ENCODE measurements at places on chromosomes 3 and 15. TPM values are rescaled to one million over a fixed set of nuclear protein-coding genes. Genes with fewer than 3 reads are reported as not detected.

DNA sequence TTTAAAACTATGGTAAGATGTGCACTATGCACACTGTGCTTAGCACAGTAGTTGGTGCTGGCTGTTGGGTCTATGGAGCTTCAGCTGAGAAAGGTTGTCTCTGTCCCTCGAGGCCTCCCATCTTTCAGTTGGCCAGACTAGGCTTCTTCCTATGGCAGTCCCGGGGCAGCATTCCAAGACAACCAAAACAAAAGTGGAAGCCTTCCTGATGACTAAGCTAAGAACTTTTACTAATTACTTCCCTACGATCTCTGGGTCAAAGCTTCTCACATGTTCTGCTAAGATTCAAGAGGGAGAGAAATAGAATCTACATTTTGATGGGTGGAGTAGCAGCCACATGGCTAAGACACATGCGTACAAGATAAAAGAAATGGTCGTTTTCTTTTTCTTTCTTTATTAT, 342.8 kb downstream of the TUSC7 start:
- H3K36me3 ChIP-seq, result peaks cover 5% of the 10 kb centered on the region
- H3K4me1 ChIP-seq, result peaks cover 3% of the 10 kb centered on the region
- no peak for DNase-seq
- no peak overlapping the region for H3K4me3 ChIP-seq
- no peak overlapping the region for H3K27ac ChIP-seq

GRCh38 chr3:184315543-184315867, 1.1 kb downstream of the EIF4G1 start:
- no peak overlapping the region for H3K27ac ChIP-seq
- no peaks in the 10 kb centered on the region for H3K27me3 ChIP-seq
- H3K36me3 ChIP-seq, result peaks cover 24% of the 10 kb centered on the region
- peaks cover 8% of the 10 kb centered on the region for H3K4me1 ChIP-seq
- DNase-seq, result no peak

DNA sequence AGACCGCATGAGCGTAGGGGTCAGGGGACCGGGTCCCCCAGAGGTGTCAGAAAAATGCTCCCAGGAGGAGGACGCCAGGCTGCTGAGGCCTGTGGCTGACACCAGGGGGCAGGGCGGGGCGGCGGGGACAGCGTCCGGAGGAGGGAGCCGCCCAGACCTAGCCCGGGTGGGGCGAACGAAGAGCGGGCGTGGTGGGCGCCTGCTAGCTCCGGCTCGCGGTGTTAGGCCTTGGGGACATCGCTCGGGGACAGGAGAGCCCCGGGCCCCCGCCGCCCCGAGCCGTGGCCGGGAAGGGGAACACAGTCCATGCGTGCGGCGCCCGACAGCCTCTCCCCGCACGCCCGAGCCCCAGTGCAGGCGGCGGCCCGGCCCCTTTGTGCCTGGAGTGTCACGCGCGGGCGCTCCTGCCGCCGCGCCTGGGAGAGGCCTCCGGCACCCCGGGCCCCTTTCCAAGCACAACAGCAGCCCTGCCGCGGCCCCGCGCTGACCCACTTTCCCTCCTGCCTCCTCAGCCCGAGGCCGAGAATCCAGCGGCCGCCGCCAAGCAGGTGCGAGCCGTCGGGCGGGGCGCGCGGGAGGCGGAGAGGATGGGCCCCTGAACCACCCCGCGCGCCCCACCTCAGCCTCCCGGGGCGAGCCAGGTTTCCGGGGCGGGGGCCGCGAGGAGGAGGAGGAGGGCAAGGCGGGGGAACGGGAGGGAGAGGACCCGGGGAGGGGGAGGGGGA, 111.0 kb upstream of the KLF13 start:
- no peaks in the 10 kb centered on the region for H3K4me1 ChIP-seq
- H3K27me3 ChIP-seq, result no peaks in the 10 kb centered on the region
- H3K4me3 ChIP-seq, result peak overlapping the region; percentile 54
- DNase-seq, result peak; percentile 82
- no peak overlapping the region for H3K27ac ChIP-seq

DNA sequence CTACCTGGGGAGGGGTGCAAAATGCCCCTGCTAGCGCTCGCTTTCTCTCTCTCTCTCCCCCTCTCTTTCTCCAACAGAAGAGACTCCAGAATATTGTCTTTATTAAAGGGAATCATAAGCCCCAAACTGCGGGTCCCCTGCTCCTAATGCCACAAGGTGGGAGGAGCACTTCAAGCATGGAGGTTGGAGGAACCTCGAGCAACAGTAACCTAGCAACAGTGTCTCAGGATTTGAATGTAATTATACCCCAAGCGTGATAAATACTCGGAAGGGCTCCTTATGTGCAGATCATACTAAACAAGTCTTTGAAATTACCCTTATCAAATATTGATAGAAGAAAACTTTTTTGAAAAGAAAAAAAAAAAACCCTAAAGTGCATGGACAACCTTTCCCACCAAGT, 582.2 kb upstream of the PPP2R3A start:
- H3K27ac ChIP-seq, result no peak overlapping the region
- H3K4me1 ChIP-seq, result no peaks in the 10 kb centered on the region
- no peak overlapping the region for H3K4me3 ChIP-seq
- H3K27me3 ChIP-seq, result no peaks in the 10 kb centered on the region

DNA sequence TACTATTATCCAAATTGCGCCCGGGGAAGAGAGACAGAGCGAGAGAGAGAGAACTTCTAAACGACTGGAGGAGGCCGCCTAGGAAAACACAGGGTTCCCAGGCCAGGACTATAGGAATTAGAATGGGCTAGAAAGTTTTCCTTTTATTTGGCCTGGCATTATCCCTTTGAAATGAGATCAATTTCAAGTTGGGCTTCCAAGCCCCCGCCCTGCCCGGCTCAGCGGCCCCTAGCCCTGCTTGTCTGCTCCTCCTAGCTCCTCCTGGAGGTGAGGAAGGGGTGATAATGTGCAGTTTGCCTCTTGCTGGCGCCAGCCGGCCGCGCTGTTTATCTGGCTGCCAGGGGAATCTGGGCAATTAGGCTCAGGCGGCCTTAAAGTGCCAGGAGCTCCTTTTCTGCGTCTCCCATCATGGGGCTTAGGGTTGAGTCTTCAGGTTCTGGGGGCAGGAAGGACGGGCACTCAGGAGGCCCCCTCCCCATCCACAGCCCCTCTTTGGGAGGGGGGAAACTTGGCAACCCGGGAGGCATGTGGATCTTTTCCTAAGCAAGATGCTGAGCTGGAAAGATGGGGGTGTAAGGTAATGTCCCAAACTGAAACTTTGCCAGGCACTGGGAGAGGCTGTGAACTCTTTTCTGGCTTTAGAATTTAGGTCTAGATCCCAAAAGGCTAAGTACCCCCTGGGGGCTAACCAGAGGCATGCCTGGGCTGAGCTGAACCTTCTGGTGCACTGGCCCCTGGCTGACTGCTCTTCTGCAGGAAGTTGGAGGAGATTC, 5.5 kb downstream of the SMAD6 start:
- 0 out of 2 replicates have a peak, but pooled peaks cover 2% of the 10 kb centered on the region for H3K4me1 ChIP-seq
- H3K4me3 ChIP-seq, result peak overlapping the region; percentile 42
- peaks cover 14% of the 10 kb centered on the region for H3K27me3 ChIP-seq
- H3K36me3 ChIP-seq, result peaks cover 9% of the 10 kb centered on the region
- DNase-seq, result peak; percentile 86

- H3K27me3 ChIP-seq, result no peaks in the 10 kb centered on the region
- no peak for DNase-seq
- no peaks in the 10 kb centered on the region for H3K36me3 ChIP-seq
- H3K4me1 ChIP-seq, result no peaks in the 10 kb centered on the region
- H3K27ac ChIP-seq, result no peak overlapping the region
These were observed 99.8 kb downstream of the TRIM69 start for GRCh38 chr15:44836094-44836493.

DNA sequence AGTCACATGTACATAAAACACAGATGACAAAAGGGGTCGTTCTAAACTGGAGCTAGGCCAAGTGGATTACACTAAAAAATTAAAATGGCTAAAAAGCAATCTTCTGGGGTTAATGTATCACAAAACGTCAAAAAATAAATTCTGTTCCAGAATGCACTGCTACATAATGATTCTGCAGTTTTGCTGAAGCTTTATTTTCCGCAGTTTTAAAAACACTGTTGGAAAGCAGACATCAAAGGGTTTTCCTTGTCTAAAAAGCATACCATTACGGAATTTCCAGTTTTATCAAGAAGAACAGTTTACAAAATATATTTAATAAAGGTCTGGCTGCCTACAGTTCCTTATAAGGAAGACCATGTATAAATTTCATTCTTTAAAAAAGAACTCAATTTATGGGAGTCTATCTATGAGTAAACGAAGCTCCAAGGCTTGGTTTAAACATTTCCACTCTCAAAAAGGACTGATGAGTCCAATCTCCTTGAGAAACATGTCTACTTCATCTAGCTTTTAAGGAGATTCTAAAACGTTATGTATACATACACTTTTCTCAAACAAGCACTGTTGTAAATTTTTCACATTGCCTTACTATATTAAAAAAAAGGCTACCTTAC, 1.3 kb downstream of the DMXL2 start:
- peak overlapping the region; percentile 92 for H3K4me3 ChIP-seq
- H3K36me3 ChIP-seq, result no peaks in the 10 kb centered on the region
- H3K27me3 ChIP-seq, result peaks cover 2% of the 10 kb centered on the region

DNA sequence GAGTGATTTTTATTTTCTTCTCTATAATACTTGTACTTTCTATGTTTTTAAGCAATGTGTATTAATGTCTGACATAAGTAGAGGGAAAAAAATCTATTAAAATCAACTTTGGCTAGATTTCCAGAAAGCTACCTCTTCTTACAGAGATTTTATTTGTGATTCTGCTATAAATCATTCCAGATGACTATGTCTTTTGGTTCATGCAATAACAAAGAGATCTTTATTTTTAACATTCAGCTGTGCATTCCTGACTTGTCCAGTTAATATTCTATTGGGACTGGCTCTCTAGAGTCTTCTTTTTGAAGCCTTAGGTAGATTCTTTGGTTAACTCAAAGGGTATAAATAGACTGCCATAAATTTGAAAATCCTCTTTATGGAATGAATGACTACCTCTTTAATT, 74.3 kb upstream of the ARPP21 start:
- H3K4me1 ChIP-seq, result no peaks in the 10 kb centered on the region
- no peak overlapping the region for H3K4me3 ChIP-seq
- DNase-seq, result no peak
- no peaks in the 10 kb centered on the region for H3K36me3 ChIP-seq

DNA sequence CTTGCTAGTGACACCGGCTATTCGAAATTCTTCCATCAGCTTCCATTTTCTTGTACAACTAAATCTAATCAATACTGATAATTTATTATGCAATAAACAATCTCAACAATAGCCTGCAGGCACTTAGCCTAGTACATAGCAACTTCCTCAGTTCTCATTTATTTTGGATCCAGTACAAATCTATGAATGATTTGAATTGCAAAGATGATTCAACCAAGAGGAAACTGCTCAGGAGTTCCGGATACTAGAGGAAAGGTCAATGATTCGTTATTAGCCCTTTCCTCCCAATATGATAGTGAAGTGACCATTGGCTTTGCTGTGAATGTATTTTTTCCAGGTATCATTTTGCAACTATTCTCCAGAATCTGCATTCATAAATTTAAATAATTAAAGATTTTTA, 827.0 kb downstream of the CADM2 start:
- no peak overlapping the region for H3K27ac ChIP-seq
- H3K36me3 ChIP-seq, result no peaks in the 10 kb centered on the region
- DNase-seq, result no peak
- H3K27me3 ChIP-seq, result no peaks in the 10 kb centered on the region

DNA sequence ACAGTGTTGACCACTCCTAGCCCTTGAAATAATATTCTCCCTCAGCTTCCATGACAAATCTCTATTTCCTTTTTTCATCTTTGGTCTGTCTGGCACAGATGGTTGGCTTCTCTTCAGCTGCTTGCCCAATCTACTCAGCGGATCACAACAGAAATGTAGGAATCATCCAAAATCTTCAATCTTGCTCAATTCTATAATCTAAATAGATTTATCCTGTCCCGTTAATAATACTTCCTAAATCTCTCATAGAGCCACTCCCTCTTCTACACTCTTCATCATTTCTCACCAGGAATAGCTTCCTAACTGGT, 3.8 kb downstream of the PEAK1 start:
- H3K27me3 ChIP-seq, result no peaks in the 10 kb centered on the region
- no peak overlapping the region for H3K27ac ChIP-seq
- H3K4me3 ChIP-seq, result no peak overlapping the region
- 0 out of 3 replicates have a peak, but pooled peaks cover 3% of the 10 kb centered on the region for H3K36me3 ChIP-seq
- H3K4me1 ChIP-seq, result peaks cover 12% of the 10 kb centered on the region

GRCh38 chr3:174101244-174101643, 703.7 kb downstream of the NLGN1 start:
- H3K27me3 ChIP-seq, result no peaks in the 10 kb centered on the region
- no peaks in the 10 kb centered on the region for H3K36me3 ChIP-seq
- H3K4me1 ChIP-seq, result peaks cover 3% of the 10 kb centered on the region
- H3K4me3 ChIP-seq, result no peak overlapping the region
- no peak overlapping the region for H3K27ac ChIP-seq

DNA sequence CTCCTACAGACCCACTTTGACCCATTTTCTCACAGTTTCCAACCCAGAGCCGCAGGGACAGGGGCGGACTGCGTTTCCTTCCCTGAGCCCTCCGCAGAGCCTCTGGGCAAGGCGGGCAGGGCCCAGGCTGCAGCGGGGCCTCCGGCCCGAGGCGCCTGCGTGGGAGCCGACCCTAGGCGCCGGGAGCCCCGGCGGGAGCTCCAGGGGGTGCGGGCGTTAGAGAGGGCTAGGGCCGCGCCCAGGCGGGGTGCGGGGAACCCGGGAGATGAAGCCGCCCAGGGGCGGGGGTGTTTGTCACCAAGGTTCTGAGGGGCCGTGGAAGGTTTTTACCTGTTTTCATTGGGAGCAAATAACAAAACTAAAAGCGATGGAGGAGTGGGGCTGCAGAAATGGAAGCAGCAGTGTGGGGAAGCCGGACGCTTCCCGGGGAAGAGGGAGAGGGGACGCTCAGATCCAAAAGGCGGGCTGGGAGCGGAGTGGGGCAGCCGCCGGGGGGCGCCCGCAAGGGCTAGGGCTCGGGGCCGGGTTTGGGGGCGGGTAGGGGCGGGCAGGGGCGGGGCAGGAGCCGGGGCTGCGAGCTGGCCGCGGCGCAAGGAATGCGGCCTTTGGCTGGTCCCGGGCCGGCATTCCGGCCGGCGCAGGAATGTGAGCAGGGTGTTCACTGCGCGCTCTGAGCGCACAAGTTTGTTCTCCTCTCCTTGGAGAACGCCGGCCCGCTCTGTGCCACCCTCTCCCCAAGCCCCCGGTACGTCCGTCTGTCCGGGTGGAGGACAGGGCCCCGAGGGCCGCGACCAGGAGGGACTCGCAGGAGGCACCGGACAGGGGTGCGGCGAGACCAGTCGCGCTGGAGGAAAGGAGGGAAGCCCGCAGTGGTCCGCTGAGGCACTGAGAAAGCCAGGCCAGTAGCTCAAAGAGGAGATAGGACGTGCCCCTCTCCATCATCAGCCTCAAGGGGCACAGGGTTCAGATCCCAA, 61.1 kb downstream of the AMOTL2 start:
- DNase-seq, result peak; percentile 88
- H3K27me3 ChIP-seq, result peaks cover 3% of the 10 kb centered on the region
- no peaks in the 10 kb centered on the region for H3K36me3 ChIP-seq
- peak overlapping the region; percentile 45 for H3K4me3 ChIP-seq

- H3K27ac ChIP-seq, result no peak overlapping the region
- DNase-seq, result no peak
- no peaks in the 10 kb centered on the region for H3K27me3 ChIP-seq
- H3K4me1 ChIP-seq, result no peaks in the 10 kb centered on the region
- H3K4me3 ChIP-seq, result peak overlapping the region; percentile 26
These were observed 35.4 kb upstream of the DUSP7 start for GRCh38 chr3:52091586-52092270.

C3orf85 gene
- total RNA-seq, result not detected

SST gene
- total RNA-seq, result not detected

CX3CR1 gene
- 0.09 TPM for total RNA-seq

MUSTN1 gene
- total RNA-seq, result 0.72 TPM

FBXW12 gene
- total RNA-seq, result 0.59 TPM

SHC4 gene
- total RNA-seq, result 0.26 TPM

COPG1 gene
- total RNA-seq, result 147 TPM

AAGAB gene
- 41.9 TPM for total RNA-seq

MFGE8 gene
- 653 TPM for total RNA-seq

MGA gene
- total RNA-seq, result 62.7 TPM

IMPG2 gene
- total RNA-seq, result 0.02 TPM
